GM23248 (cell line): ENCODE measurements at places on chromosomes 11 and 22. TPM values are rescaled to one million over a fixed set of nuclear protein-coding genes. Genes with fewer than 3 reads are reported as not detected.

DNA sequence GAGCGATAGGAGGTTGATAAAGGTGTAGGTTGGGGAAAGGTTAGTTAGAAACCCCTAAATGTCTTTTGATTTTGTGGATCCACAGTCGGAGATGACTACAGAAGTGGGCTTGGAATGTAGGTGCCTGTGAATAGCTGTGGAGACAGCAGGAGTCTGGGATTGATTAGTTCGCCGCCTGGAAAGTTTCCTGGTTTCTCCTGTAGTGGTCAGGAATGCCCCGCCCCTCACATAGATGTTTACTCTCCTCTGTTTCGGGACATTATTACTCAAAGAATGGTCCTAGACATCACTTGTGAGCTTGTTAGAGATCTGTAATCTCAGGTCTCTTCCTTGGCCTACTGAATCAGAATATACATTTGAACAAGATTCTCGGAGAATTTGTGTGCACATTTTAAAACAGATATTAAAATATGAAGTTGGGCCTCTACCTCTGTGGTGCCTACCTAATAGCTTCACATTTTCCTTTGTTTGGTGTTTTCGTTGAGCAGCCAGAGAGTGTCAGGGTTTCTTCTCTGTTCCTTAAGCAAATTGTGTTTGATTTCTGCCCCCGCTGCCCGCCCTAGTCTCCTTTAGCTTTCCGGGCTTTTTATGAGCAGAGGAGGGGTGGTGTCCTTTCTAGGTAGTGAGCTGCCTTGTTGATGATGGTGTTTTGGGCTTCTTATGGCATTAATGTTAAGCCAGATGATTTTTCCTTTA, 89.4 kb downstream of the PPP6R3 start:
- DNase-seq: peak; percentile 55

DNA sequence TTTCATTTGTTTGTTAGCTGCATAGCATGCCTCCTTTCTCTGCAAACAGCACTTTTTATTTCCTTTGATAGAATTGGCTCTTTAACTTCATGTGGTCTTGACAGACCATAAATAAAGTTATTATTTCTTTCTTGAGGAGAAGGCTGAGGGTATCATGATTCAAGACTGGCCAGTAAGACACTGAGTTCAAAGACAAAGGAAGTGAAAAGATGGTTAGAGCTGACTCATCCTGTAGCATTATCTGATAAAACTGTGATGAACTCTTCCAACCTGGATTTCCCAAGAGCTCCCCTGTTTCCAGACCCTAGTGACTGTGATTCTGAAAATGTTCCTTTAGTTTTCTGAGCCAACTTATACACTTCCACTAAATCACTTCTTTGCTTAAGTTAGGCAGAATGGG, 179.3 kb upstream of the FAT3 start:
- DNase-seq: no peak

DNA sequence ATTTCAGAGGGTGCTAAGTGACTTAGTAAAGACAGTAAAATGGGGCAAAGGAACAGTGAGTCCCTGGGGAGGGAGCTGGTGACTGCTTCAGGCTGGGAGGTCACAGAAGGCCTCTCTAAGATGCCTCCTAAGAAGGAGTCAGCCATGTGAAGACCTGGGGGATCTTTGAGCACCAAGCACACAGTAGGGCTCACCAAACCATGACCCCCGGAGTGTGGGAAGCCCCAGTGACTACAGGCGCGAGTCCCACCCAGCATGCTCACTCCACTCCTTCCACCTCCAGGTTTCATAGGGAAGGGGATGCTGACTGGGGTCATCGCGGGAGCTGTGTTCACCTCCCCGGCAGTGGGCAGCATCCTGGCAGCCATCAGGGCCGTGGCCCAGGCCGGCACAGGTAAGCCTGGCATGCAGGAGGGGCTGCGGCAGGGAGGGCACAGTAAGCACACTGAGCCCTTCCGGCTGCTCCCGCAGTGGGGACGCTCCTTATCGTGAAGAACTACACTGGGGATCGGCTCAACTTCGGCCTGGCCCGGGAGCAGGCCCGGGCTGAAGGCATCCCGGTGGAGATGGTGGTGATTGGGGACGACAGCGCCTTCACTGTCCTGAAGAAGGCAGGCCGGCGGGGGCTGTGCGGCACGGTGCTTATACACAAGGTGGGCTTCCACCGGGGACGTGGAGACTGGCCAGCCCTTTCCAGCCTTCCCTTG, 5.9 kb downstream of the TKFC start:
- no peak for DNase-seq

- DNase-seq: no peak
These were observed 165.0 kb upstream of the TRPC6 start for GRCh38 chr11:101748572-101749344.

- DNase-seq: peak; percentile 91
These were observed at the start of gene VWA5A for GRCh38 chr11:124114942-124115781. Gene VWA5A (plus strand): TSS chr11:124115450. CDS start chr11:124117512, 2,062 bp downstream.

SF3B2 gene
- total RNA-seq: 95.7 and 117 TPM in 2 replicates

OR6T1 gene
- not detected in 2 replicates for total RNA-seq

UCP2 gene
- 2.4 TPM in 1 of 2 replicates, not detected in the other for total RNA-seq

SLC37A2 gene
- 2.6 and 5.2 TPM in 2 replicates for total RNA-seq

SCGB1A1 gene
- not detected in 2 replicates for total RNA-seq
